ENCODE measurements at places on chromosomes 11 and 22. TPM values are rescaled to one million over a fixed set of nuclear protein-coding genes. Genes with fewer than 3 reads are reported as not detected.

Gene MISFA
- not detected for total RNA-seq

Gene DMC1
- 1.5 TPM for total RNA-seq

Gene MS4A3
- total RNA-seq: not detected

Gene TSPO
- 336 TPM for total RNA-seq
